ENCODE measurements at places on chromosomes 2 and 18.

- no peak for DNase-seq
Measured at GRCh38 chr2:198691236-198691635, 766.5 kb downstream of the SATB2 start.

GRCh38 chr2:215994911-215995310 lies 18.4 kb downstream of the MREG start:
- DNase-seq: no peak

DNA sequence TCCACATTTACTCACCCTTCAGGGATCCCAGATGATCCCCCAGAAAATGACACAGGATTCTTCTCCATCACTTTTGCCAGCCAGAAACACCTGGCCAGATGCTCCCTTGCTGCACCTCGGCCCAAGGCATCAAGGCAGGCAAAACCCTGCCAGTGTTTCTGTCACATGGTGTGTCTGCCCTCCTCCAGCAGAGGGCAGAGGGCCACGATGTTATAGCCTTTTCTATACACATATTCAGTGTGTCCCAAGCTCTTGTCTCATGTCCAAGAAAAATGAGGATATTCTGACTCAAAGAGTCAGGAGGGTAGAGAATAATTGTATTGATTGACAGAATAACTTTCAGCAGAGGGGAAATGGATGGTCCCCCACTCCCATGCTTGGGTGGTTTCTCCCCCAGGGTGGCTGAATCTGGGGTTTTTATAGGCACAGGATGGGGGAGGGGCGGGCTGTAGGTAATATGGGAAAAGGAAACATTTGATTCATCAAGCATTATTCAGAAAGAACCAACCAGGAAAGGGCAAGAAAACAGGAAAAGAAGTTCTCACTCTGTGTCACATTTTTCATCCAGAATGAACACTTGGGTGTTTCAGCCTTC lies 933.9 kb downstream of the TRIB2 start:
- DNase-seq: no peak

DNA sequence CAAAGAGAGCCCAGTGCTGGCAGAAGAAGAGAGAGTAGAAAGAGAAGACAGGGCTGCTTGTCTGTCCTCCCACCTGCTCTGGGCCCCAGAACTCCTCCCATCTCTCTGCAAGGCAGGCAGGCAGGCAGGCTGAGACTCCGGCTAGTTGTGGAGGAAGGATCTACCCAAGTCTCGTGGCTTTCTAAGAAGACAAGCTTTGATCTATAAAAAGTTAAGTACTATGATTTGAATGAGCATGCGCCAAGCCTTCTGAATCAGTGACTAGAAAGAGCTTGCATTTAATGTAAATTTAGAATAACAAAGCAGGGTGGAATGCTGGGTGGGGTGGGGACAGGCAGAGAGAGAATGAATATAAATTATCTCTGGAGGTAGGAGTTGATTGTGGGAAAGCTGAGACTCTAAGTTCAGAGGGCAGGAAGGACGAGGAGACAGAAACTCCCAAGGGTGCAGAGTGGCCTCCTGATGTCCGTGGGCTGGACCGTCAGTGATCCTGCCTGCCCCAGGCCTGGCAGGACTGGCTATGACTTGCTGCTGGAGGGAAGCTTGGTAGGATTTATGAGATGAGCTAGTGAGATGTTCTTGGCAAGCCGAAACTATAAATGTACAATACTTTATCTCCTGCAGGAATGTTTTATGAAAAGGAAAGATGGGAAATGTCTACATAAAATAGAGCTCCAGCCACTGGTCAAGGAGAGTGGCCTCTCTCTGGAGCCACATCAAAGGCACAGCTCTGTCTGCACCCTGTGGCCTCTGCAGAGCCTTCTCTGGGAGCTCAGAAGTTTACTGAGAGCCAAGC lies 447.5 kb downstream of the TNS1 start:
- DNase-seq: no peak

All from pulmonary artery endothelial cell (primary cell).